ENCODE measurements at places on chromosomes 1 and 21.
A peak's percentile ranks its signal among the peaks of the same experiment; 100 is the strongest.

GRCh38 chr1:206704226-206704625 is 19.5 kb downstream of the MAPKAPK2 start:
- no peak for DNase-seq

GRCh38 chr1:158434741-158435140 is 8.7 kb upstream of the OR10K2 start:
- no peak for DNase-seq

DNA sequence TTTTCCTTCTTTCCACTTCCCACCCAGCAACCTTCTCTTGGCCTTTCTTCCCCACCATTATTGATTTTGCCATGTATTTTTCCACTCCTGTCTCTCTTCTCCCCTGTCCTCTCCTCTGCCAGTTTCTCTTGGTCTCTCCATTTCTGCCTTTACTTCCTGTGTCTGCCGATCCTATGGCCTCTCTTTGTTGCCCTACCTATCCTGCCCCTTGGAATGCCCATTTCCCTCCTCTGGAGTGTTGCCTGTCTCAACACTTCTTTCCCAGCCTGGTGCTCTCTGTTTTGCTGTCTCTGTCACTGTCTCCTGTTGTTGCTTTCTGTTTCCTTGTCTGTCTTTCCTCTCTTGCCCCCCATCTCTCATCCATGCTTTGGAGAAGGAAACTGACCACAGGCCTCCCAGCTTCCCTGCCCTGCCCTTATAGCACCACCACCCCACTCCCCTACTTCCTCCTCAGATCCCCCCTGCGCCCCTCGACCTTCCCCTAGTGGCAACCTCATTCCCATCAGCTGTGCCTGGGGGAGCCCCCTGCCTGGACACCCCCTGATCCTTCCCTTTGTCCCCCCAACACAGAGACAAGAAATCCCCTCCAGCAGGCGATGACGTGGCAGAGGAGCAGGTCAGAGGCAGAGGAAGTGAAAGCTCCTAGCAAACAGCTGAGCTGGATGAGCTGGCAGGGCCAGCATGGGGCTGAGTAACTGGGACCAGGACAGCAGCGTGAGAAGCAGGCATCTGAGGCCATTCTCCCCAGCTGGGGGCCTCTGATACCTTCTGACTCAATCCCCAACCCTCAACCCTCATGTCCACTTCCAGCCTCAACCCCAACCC is 6.6 kb upstream of the ETV3L start:
- peak; percentile 62 for DNase-seq

DNA sequence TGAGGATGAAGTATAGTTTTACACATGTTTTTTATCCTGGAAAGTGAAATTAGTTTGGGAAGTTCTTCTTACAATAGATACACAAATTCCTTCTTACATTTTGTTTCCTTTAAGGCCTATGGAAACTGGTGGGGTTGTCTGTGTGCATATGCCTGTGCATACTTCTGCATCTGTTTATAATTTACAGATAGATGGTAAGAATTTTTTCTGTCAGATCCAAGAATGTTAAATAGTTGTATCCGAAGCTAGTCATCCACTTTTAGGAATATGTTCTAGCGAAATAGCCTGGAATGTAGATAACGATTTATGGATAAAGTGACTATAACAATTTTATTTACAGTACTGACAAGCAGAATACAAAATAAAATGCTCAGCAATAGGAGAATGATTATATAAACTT is 194.1 kb downstream of the ROR1 start:
- no peak for DNase-seq

Data from sciatic nerve (tissue), 2 donors.